ENCODE measurements at places on chromosomes 3 and 15.

DNA sequence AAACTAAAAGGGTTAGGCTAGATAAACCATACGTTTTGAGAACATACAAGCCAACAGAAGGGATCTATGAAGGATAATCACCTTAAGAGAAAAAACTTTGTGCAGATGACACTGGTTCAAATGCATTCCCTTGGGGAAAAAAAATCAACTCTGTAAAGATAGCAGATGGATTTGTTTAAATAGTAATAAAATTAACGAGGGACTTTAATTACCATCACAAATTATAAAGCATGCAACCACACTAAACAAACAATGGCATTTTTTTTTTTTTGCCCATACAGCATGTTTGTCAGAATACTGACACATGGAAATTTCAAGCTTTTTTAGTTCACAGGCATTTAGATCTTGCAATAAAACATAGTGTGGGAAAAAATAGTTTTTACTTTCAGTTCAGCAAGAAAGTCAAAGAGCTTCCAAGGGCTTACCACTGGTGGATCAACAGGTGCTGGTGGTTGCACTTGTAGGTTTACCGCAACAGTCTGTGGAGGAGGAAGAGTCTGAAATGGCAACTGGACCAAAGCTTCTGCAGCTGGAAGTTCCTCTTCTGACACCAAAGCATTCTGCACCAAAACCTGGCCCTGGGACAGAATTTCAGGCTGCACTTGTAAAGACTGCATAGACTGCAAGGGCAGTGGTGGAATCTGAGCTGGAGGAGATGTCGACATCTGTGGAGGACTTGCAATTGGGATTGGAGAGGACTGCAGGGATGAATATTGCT lies 53.1 kb downstream of the PHC3 start:
- peak; percentile 6 for DNase-seq

- no peak for DNase-seq
Measured at GRCh38 chr3:108907194-108907593, 46.5 kb downstream of the GUCA1C start.

DNA sequence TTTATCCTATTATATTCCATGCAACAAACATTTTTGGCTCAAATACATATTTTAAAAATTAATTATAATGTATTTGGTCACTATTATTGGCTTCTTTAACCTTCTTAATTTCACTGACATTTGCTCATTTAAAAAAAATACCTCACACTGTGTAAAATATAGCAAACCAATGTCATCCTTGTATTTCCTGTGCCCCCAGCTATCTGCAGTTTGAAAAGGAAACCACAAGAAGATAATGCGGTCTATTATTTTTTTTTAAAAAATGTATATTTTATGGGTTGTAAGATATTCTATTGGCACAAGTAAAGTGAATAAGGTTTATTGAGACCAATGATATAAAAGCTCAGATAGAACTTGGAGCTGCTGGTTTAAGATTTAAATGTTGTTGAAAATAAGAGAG lies 904.2 kb downstream of the SI start:
- DNase-seq, result no peak

GRCh38 chr3:141602706-141603105 lies 115.9 kb downstream of the RASA2 start:
- DNase-seq, result no peak

DNA sequence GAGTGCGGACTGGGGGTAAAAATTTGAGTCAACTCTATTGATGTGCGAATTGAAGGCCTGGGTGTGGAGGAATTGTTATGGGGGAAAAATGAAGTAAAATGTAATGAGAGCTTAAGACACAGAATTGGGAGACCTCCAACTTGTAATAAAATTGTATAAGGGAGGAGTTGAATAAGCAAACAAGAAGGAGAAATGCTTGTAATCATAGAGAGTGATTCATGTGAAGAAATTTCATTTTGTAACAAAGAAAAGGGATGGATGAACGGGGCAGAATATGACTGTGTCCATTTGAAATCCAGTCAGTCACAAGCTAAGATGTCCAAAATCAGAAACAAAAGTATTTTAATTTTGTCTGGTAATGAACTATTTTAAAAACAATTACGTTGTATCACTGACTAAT lies 552.3 kb downstream of the NAALADL2 start:
- no peak for DNase-seq

DNA sequence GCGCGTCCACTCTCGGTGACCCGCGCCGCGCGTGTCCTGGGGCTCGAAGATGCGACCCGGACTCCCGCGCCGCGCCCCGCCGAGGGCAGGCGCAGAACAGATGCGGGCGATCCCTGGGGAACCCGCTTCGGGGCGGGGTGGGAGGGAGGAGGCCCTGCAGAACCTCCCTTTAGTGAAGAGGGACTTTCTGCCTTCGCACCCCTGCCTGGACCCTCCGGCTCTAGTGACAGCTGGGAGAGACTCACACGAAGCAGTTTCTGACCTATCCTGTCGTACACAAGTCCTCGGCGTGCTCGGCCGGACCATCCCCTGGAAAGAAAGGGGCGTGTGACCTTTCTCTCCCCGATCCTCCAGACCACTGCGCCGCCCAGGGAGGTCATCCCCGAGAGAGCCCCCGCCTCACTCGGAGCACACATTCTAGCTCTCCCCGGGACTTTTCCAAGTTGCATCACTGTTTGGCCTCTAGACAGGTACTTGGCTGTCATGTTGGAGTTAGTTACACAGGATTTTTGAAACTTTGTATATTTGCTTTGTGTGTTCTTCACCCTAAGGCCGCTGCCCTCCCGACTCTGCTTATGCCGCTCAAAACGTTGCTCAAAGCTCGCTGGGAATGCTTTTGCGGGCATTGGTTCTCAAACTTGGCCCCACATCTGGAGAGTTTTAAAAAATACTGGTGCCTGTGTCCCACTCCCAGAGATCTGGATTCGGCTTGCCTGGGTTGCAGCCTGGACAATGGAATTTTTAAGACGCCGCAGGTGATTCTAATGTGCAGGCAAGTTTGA lies 582 bp downstream of the CGNL1 start:
- peak; percentile 13 for DNase-seq

DNA sequence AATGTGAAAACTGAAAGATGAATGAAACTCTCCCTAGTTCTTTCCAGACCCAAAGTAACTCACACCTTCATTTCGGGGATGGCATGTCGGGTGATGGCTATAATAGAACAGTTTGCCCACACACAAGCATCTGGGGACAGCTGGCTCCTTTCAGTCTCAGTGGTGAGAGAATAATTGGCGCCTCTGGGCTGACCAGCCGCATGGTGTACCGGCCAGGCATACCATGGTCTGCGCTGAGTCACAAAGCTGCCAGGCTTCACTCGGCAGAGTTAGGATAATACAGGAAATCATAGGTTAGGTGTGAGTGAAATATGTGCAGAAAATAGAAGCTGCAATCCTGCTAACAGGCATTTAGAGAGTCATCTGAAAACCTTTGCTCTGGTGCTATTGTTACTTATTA lies 80.4 kb upstream of the IGF1R start:
- DNase-seq, result no peak

DNA sequence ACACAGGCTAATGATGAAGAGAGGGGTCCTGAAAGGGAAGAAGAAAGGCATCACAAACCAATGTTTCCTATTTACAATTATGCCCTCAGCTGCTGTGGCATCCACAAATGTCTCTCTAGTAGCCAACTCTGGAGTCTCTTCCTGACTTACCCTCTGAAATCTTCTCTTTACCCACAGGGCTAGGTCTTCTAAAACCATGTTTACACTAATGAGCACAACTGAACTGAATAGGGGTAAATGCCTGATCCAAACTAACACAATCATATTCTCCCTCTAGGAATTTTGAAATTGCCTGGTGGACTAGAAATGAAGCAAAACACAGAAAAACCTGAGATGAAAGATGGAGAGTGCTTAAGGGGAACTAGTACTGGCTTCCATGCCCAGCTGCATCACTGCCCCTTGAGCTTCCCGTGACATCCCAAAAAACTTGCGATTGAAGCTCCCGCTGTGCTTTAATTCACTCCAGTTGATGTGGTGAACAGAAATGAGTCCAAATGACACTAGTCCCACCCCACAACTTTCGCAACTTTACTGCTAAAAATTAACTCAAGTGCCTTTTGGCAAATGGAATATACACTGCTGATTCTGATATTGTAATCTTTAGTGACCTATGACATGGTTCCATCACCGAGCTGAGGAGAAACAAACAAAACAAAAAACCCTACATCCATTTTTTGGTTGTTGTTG lies 32.8 kb downstream of the CFAP20DC start:
- DNase-seq, result no peak

- DNase-seq, result no peak
Measured at GRCh38 chr3:61177450-61177849, 73.8 kb downstream of the FHIT start.

- no peak for DNase-seq
Measured at GRCh38 chr15:96366526-96366877, 36.0 kb downstream of the NR2F2 start.

GRCh38 chr3:132034486-132035464 lies at the start of gene CPNE4:
CPNE4 (minus strand) TSS chr3:132035014.
- peak; percentile 92 for DNase-seq

DNA sequence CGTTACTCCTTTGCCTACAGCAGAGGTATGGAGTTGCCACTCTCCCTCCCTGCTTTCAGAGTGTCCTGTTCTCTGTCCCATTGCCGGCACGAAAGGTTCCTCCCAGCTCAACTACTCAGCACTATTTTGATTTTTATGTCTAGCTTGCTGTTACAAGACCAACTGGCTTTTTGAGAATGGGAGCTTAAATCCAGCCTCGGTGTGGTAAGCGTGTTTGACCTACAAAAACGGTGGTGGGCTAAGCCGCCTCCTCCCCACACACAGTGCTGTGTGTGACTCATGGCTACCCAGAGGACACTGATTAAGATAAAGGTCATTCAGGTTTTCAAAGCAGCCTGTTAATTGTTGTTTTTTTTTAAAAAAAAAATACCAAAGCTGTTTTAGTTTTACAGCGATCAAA lies 64.5 kb downstream of the LRTM1 start:
- no peak for DNase-seq

DNA sequence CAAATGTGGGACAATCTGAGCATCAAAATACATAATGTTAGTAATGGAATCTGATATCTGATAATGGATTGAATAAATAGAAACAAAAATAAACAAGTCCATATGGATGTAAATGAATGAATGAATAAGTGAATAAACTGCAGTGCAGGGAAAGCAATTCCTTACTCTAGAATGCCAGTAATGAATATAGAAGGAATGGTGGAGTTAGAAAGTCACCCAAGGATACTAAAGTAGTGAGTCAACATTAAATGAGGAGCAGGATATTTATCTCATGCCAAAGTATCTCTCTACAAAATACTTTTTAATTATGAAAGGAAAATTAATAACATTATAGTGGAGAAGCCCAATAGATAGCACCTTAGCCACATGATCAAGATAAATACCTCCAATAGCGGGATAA lies 300.3 kb downstream of the FEZF2 start:
- DNase-seq, result no peak

GRCh38 chr3:25428789-25429335 lies 799 bp downstream of the RARB start:
- no peak for DNase-seq

- no peak for DNase-seq
Measured at GRCh38 chr15:60551781-60552161, 72.8 kb upstream of the ICE2 start.

GRCh38 chr15:70111203-70112073 lies 13.7 kb upstream of the TLE3 start:
- DNase-seq, result peak; percentile 79

DNA sequence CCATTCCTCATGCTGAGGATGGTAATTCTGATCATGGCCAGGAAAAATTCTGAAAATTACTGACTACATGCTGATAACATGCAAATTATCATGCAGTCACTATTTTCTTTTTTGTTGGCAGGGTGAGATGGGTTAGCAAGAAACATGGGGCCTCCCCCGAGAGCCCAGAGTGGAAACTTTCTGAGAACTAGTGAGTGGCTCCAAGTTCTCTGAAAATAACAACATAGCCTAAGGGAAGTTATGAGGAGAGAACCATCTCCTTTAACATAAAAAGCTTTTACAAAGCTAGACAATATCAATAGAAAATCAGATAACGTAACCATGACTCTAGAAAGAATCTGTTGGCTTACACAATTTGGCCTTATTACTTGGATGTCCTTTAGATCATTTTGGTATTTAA lies 254.2 kb downstream of the PLOD2 start:
- DNase-seq, result no peak

DNA sequence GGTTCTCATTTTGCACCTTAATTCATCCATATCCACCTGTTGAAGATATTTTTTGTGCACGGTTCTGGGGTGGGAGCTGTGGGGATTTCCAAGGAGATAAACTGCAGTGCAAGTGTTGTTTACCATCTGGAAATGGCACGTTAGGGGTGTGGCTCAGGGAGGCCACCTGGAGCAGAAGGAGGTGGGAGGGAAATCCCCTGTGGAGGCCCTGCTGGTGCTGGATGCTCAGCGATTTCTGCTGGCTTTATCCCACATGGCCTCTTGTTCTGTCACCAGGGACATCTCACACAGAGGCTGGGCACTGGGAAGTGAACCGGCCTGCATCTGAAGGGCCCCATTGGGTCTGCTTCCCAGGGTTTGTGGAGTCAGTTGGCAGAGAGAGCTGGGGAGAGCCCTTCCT lies 24.3 kb downstream of the TRPM1 start:
- no peak for DNase-seq

- DNase-seq, result no peak
Measured at GRCh38 chr15:101698314-101698713, 26.0 kb downstream of the TARS3 start.

GRCh38 chr15:89143503-89144162 lies 55.4 kb downstream of the ABHD2 start:
- no peak for DNase-seq

DNA sequence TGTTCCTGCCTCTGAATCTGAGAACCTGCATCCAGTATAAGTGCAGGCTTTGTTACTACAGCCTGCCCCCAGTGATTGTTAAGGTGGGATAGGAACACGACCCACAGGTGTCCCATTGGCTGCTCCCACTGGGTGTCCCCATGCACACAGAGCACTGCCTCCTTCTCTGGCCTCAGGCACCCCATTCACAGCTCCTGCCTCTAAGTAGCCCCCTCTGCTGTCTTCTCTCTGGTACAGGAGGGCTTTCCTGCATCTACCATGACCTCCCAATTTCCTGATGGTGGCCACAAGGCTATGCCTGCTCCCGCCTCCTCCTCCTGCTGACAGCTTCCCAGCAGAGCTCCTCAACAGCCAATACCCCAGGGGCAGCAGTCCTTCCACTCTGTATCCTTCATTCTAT lies 238.6 kb upstream of the TMC3 start:
- no peak for DNase-seq

DNA sequence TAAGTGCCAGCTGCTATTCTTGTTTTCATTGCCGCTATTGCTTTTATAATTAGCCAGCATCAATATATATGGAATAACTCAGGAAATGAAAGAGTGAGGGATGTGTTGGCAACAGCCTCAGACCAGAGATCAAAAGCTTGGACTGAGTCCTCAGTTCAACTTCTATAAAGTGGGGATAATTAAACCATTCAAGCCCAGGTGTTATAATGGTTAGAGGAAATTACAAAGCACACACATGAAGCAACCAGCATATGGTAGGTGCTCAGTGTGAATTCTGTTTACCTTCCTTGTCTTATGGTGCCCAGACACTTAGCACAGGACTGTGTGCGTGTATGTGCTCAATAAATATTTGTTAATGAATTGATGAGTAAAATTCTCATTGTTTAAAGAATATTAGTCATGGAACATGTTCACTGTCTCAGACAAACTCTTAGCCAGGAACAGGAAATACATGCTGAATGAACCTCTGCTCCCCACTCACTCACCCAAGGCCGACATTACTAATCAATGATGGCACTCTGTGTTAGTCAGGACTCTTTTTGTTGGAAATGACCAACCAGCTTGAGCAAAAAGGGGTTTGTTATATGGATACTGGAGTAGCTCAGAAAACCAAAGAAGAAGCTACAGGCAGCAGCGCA lies 16.7 kb upstream of the CCDC174 start:
- DNase-seq, result no peak

Data from HEK293T (cell line).